DMS53 (cell line): ENCODE measurements at places on chromosomes 5 and 9.

- DNase-seq, result no peak
Measured at GRCh38 chr9:107312376-107313050, 29.4 kb downstream of the RAD23B start.

- no peak for DNase-seq
Measured at GRCh38 chr5:1793301-1793740, 6.3 kb downstream of the MRPL36 start.

DNA sequence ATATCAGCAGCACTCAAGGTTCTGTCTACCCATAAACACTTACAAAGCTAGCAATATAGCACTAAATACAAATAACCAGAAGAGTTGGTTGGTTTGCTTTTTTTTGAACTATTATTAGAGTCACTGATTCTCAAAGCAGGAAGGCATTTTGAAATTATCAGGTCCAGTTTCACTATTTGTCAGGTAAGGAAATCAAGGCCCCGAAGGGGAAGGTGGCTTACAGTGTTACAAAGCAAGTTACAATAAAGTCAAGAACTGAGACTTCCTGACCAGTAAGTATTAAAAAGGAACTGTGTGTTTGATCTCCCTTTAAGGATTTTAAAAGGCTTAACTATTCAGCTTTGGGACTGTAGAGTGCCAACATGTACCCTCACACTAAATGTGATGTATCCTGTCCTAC lies 10.8 kb downstream of the C5orf15 start:
- DNase-seq, result peak; percentile 38

- peak; percentile 76 for DNase-seq
Measured at GRCh38 chr5:32329395-32329834, 16.7 kb upstream of the MTMR12 start.

DNA sequence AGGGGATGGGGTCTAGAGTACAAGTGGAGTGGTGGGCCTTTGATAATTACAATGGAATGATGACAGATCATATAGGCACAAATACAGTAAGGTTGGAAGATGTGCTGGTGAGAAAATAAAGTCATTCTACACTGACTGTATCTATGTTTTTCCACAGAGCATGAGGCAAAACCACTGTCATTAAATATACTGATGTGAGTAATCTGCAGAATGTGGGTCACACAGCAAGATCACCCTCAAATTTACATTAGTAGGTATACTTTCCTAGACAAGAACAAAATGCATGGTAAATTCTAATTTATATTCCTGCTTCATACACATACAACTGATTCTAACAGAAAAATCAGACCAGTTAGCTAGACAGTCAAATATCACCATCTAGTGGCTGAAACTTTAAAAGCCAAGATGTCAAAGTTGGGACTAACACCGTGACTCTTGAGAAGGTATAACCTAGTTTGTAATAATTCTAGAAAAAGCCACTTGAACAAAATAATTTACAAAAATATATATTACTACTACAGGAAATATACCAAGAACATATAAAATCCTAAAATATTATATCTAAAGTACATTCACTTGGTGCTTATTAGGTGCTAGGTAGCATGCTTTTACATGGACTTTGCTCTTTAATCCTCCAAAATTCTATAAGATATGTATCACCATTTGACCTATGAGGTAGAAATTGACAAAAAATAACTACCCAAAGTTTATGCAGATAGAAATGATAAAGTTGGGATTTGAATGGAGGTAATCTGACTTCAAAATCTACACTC lies 19.5 kb downstream of the TTC33 start:
- peak; percentile 58 for DNase-seq

DNA sequence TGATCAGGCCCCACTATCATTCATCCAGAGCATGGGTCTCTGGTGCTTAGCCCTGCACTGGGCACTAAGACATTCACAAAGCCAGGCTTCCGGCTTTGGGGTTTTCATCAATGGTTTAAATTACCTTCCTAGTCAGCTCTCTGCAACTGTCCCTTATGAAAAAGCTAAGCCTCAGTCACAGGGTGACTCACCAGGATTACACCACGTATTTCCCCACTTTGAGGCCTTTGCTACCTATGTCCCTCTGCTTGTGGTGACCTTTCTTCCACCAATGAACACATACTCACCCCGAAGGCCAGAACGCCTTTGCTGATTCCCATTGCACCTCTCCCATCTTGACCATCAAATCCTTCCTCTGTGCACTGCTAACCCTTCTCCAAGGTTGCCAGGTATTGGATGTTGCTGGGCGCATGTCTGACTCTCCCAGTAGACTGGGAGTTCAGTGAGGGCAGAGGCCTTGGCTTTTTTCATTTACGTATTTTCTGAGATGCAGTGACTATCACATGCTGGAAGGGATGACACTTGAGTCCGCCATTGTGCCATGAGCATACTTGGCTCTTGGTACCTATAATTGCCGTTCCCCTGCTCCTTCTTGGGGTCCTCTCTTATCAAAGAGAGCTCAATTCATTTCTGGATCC lies 58.7 kb upstream of the TNFSF8 start:
- peak; percentile 25 for DNase-seq

DNA sequence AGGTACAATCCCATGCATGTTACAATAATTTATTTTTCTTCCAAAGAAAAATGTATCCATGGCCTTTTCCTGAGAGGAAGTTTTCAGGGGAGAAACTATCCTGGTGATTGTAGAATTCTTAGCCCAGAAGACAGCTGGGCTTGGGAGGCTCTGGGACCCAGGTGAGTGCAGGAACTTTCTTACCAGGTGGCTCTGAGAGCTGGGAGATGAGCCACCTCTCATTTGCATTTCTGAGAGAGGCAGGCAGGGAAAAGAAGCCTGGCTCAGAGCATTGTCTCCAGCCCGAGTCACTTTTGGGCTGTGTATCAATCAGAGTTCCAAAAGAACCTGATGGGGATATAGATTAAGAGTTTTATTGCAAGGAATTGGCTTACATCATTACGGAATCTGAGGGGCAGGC lies 52.7 kb downstream of the ALG2 start:
- DNase-seq, result peak; percentile 4

DNA sequence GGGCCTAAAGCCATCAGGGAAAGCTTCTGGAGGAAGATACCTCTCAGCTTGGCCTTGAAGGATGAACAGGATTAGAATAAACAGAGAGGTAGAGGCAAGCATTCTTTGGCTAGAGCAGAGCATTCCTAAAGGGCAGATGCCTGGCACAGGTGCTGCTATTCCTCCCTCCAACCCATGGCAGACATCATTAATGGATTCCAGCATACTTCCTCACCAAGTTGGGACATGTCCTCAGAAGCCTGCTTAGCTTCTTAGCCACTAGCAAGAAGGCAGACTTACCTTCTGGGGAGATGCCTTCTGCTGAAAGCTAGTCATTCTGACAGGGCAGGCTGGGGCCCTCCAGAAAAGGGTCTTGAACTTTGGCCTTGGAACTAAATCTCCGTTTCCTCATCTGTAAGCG lies 122.0 kb downstream of the RGS3 start:
- no peak for DNase-seq

DNA sequence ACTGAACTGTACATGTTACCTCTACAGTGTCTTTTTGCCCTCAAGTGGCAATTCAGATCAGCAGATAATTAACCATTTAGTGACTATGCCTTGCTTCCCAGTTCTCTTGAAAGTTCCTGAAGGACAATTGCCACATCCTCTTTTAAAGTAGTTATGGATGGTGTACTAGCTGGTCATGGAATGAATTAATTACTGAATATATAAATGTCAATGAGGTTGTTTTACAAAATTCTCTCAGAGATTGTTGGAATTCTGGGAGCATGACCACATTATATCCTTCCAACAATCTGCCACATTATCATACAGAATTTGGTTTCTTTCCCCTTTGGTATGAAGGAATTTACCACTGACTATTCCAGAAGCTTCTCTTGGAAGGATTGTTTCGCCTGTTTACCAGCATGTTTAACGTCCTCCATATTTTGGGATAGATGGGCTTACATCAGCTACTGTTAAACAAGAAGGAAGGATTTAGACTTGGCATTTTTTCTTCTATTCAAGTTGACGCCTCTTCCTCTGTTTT lies 176.4 kb downstream of the CD180 start:
- no peak for DNase-seq

DNA sequence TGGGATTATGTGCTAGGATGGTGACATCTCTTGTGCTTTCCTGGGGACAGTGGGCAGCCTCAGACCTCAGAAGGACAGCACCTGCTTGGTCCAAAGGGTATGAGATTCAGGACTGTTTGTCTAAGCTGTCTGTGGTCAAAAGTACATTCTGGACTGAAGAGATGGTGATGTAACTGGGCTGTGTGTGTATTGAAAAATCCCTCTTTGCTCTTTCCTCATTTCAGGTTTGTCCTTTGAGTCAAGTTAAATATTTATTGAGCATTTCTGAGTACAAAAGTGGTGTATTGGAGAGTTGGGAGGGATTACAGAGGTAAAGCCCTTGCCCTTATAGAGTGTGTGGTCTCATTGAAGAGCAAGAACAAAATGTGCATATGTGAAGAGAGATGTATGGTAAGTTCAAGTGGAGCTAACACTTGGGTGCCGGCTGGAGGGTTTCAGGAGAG lies 46.7 kb downstream of the RCL1 start:
- DNase-seq, result peak; percentile 3

DNA sequence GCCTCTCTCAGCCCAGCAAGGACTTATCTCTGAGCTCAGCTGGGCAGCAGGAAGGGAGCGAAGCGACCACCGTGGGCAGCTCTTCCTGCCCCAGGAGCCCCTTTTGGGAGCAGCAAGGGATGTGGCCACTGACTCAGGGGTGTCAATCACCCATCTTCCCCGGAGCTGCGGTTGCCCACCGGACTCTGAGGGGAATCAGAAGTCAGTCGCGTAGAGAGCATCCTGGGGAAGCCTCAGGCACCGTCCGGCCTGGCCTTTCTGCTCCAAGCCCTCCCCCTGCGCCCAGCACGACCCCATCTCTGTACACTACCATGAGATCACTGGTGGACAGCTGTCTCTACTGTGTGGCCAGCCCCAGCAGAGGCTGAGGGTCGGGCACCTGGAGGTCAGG lies 24.6 kb downstream of the GFI1B start:
- no peak for DNase-seq

- DNase-seq, result no peak
Measured at GRCh38 chr9:12814877-12815237, 40.0 kb downstream of the LURAP1L start.

DNA sequence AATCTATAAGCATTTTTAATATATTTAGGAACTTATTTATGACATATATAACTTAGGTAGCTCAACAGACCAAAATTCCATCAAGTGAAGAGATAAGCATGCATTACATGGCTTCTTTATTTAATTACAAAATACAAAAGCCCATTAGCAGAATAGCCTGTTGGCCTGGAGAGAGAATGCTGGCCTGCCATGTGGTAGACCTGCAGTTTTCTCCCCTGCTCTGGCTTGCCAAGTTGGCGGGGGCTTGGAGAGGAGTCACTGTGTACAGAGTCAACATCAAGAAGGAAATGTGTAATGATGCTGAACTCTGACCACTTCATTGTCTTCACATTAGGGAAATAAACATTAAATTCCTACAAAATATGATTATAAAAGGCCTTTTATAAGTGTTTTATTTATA lies 69.8 kb upstream of the CNTLN start:
- DNase-seq, result peak; percentile 64

DNA sequence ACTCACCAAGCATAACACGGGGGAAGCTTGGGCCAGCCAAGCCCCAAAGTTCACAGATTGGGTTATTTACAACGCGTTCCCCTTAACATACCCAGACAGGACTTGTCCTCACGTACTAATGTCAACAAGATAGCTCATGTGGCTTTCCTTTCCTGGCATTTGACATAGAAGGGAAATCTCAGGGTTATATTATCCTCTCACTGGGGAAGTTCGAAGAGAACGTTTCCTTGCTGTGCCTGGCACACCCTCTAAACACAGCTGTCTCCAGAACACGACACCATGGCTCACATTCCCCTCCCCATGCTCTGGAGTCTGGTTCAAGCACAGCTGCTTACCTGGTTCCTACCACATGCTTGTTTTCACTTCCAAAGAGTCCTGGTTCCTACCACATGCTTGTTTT lies 46.8 kb upstream of the OTULINL start:
- no peak for DNase-seq

DNA sequence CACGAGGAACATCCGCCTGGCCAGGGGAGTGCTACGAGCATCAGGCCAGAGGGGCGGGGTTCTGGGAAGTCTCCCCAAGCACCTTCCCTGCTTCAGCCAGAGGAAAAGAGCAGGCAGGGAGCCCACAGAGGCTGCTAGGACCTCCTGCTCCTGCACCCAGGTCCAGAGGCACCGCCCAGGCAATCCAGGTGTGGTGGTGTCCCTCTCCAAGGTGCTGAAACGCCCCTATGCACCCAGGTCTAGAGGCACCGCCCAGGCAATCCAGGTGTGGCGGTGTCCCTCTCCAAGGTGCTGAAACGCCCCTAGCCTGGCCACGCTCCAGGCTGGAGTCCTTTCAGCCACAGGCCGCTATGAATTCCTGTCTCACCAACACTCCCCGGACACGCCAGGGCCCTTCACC lies 10.7 kb upstream of the UBAC1 start:
- DNase-seq, result peak; percentile 81

DNA sequence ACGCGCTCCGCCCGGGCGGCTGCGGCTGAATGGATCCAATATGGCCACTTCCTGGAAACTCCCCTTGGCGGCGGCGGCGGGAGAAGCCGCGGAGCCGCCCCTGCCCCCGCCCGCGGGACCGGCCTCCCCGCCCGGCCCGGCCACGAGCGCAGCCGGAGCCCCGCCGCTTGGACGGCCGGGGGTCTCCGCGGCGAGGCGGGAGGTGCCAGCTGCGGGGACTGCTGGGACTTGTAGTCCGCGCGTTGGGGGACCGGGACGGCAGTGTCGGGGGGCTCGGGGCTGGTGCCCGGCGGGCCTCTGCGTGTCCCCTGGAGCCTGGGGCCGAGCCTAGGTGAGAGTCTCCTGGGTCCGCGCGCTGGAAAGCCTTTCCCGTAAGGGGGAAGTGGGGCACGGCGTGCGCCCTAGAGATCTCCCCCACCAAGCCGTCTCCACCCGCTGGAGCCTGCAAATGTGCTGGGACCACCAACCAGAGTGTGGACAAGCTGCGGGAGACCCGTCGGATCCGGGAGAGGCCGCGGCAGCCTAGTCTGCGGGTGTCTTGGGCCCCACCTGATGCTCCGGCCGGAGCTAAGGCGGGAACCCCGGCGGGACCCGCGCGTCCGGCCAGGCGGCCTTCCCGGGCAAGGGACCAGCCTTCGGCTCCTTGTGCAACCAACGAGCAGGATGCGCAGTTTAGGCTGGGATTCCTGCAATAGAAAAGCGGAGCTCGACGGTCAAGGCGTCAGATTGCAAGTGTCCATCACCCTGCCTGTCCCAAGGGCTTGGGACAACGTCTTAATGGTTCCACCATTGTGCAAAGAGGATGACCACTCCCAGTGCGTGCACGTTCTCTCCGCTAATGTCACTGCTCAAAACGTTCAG lies at the start of gene SEPTIN8:
SEPTIN8 (minus strand) TSS at position 31 of the 861 bp plus-strand sequence. CDS start 102 bp downstream, outside the sequence.
- peak; percentile 68 for DNase-seq

DNA sequence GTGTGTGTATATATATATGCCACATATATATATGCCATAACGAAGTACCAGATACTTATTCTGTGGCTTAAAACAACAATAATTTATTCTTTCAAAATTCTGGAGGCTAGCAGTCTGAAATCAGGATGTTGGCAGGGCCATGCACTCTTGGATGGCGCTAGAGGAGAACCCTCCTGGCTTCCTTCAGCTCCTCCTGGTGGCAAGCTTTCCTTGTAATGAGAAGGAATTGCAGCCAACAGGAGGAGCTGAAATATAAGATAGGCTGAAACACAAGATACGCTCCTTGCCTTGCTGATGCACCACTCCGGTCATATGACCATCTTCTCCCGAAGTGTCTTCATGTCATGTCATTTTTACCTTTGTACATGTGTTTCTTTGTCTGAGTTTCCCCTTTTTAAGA lies 368.1 kb upstream of the CTNND2 start:
- peak; percentile 31 for DNase-seq

GRCh38 chr5:179607160-179607931 lies 16.1 kb downstream of the HNRNPH1 start:
- DNase-seq, result peak; percentile 43

GRCh38 chr5:124537107-124537506 lies 209.3 kb downstream of the ZNF608 start:
- no peak for DNase-seq
